ENCODE measurements at places on chromosomes 2 and 18.
A peak's percentile ranks its signal among the peaks of the same experiment; 100 is the strongest.

GRCh38 chr2:10504994-10505820 lies 57.1 kb upstream of the ODC1 start:
- no peak for DNase-seq

- no peak for DNase-seq
Observed at GRCh38 chr2:29766191-29766590, 155.2 kb downstream of the ALK start.

GRCh38 chr2:11750422-11750821 lies 4.0 kb downstream of the LPIN1 start:
- no peak for DNase-seq

- no peak for DNase-seq
Observed at GRCh38 chr2:675460-675859, 1.7 kb downstream of the TMEM18 start.

GRCh38 chr2:95270541-95271081 lies 3.6 kb upstream of the PROM2 start:
- DNase-seq = no peak

DNA sequence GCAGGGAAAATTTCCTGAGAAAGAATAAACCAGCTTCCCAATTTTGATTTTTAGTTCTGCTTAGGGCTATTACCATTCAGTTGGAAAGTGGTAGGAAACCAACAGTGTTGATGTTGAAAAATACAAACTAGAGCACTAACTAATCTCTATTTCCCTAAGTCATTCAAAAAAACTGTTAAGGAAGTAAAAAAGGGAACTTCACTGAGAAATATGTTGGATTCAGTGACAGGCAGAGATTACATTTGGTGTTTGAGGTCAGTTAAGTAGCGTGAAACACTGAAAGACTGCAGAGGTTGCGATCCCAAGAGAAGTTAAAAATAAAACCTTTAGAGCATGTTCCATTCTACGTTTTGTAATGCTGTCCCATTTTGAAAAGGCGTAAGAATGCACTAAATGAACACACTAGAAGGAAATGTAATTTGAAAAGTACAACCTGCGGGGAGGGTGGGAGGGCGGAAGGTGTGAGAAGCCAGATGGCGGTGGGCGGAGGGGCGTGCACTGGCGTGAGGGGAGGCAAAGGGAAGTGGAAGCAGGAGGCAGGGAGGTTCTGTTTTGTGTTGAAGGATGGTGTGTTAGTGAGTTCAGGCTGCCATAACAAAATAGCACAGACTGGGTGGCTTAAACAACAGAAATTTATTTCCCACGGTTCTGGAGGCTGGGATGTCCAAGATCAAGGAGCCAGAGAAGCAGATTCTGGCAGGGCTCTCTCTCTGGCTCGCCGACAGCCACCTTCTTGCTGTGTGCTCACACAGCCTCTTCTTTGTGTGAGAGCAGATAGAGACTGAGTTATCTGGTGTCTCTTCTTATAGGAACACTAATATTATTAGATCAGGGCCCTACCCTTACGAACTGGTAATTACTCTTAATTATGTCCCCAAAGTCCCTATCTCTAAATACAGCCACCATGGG lies 94.3 kb upstream of the KCTD1 start:
- no peak for DNase-seq

GRCh38 chr18:71784777-71785176 lies 759.4 kb downstream of the CBLN2 start:
- no peak for DNase-seq

DNA sequence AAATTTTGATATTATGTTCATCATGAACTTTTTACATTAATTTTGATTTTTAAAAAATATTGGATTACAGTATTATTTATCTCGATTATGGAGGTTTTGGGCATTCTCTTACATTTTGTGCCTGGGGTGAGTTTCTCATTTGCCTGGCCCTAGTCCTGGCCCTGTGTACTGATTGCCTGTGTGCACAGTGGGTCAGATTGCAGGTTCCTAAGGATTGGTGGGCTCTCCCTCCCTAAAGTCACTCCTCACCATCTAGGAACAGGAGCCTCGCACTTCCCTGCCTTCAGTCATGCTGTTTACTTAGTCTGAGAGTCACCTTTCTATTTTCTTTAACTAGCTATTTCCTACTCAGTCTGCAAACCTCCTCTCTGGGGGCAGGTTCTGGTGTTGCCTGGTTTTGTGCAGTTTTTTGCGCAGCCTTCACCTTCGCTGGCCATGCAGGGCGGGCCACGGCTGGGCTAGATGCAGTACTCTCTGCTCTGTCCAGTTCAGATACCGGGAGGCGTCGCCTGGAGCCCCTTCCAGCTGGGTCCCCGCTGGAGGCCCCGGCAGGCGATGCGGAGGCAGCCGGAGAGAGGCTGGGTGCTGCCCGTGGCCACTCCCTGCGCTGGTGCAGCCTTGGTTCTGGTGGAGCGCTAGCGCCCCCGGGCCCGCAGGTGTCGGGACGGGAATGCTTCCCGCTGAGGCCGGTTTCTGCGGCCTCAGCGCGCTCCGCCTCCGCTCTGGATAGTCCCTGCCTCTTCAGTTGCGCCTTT lies 23.3 kb upstream of the MC5R start:
- peak; percentile 10 for DNase-seq

- no peak for DNase-seq
Observed at GRCh38 chr2:136131484-136131960, 13.6 kb upstream of the CXCR4 start.

- no peak for DNase-seq
Observed at GRCh38 chr2:191625016-191625415, 52.9 kb upstream of the NABP1 start.

DNA sequence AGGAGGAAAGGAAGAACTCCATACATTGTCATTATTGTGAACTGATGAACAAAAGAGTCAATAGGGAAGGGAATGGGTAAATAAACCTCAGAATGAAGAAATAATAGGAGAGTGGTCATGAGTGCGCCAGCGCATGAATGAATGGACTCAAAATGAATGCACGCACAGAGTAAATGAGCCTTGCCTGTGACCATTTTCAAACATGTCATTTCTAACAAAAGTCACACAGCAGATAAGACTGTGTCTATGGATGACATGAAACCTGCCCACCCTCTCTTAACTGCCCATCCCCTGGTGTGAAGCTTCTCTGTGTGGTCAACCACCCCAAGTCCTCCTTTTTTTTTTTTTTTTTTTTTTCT lies 121.1 kb upstream of the TEX51 start:
- DNase-seq = no peak

DNA sequence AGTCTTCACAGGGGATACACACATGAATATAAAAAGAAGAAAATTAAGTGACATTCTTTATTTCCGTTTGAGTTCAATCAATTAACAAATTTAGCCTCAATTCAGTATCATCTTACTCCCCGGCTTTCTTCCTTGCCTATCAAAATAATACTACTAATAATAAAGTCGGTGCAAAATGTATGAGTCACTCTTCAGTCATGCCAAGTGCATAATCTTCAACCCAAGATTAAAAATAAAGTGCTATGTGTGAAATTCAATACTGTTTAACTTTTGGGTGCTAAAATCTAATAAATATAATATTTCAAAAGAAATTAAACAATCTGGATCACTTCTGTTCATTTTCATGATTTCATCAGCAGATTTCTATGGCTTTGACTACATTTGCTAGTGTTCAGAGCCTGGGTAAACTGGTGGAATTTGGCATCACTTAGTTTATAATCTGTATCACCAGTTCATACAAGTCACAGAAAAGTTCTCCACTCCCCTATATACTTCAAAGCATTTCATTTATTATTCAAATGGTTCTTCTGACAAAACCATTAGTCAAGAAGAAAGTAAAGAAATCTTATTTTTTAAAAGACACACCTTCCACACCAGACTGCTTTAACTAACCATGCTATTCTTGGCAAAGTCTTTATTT lies 183.6 kb downstream of the THADA start:
- no peak for DNase-seq

- no peak for DNase-seq
Observed at GRCh38 chr18:47050468-47050867, 15.0 kb upstream of the ELOA2 start.

DNA sequence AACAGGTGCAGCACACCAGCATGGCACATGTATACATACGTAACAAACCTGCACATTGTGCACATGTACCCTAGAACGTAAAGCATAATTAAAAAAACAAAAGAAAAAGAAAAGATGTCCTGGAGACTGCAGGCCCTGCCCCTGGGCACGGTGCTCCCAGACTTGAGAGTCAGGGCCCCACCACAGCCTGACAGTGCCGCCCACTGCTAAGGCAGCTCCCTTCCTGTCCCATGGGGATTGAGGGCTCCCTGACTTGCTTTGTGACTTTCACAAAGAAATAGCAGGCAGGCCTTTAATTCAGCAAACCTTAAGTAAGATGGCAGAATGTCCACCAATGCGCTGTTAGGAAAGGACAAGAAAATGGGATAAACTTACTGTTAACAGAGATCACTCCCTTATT lies 116.8 kb downstream of the NDUFA10 start:
- DNase-seq = no peak

DNA sequence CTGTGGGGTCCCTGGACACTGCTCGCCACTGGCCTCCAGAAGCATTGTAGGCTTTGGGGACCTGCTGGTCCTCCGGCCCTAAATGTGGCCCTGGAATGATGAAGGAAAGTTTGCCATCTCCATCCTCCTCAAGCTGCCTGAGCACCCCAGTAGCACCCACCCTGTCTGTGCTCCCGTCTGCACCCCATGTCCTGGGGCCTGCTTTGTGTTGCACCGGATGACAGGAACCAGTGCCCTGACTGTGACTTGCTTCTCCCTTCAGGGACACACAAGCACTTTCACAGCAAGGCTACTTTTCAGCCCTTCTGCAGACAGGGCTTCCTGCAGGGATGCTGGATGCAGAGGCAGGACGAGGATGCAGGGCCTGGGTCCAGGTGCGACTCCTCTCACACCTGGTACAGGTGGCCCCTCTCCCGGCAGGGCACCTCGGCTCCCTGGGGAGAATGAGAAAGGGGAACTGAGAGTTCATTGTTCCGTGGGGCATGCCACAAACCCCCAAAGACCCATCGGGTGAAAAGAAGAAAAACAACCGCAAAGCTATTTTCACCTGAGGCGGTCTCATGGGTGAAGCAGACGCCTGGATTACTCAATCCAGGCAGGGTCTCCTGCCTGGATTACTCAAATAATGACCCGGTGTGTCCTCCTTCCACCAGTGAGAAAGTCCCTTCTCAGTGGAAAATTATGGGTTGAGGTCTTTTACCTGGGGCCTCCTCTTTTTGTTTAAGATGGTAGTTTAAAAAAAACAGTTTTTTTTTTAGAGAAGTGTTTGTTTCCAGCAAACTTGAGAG lies 74.9 kb downstream of the LONRF2 start:
- no peak for DNase-seq

GRCh38 chr18:67540559-67540958 lies 24.0 kb upstream of the DSEL start:
- DNase-seq = no peak

DNA sequence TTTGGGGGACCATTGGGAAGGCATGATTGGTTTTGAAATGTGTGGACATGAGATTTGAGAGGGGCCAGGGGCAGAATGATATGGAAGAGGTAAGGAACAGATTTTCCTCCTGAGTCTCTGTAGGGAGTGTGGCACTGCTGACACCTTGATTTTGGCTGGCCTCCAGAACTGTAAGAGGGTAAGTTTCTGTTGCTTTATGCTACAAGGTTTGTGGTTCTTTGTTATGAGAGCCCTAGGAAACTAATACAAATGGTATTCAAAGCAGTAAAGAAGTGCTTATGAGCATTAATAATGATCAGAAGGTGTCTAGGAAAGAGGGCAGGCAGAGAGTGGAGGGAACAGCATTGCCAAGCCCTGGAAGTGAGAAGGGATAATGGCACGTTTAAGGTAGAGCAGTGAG lies 574.3 kb upstream of the NXPH2 start:
- no peak for DNase-seq

GRCh38 chr2:43724728-43725526 lies 48.7 kb upstream of the C1GALT1C1L start:
- DNase-seq = no peak

GRCh38 chr18:61551586-61551985 lies 218.4 kb downstream of the CDH20 start:
- DNase-seq = no peak

DNA sequence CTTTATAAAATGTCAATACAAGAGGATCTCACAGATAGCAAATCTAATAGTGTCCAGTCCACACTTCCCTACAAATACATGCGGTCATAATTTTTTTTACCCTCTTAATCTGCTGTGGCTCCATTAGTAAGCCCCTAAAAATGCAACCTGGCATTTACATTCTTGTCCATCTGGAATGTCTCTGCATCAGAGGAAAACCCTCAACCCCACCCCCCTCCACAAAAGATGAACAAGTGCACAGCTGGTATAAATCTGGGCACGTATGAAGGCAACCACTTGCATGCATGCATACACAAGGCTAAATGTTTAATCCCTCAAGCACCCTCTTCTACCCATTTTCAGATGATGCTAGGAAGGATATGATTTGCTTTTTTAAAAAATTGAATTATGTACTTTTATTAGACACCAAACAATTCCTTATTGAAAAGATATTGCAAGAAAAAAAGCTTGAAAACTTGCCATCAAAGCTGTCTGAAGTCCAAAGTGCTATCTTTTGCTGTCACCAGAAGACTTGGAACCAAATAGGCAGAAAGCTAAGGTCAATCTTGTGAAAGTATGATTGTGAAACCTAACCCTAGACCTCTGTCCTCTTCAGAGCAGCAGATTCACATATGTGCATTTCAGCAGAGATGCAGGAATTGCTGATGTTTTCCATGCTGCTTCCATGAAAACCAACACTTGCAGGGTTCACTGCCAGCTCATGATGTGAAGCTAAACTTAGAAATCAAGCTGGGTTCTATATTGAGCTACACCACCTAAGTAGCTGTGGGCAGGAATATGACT lies 39.0 kb downstream of the IRS1 start:
- DNase-seq = peak; percentile 18

DNA sequence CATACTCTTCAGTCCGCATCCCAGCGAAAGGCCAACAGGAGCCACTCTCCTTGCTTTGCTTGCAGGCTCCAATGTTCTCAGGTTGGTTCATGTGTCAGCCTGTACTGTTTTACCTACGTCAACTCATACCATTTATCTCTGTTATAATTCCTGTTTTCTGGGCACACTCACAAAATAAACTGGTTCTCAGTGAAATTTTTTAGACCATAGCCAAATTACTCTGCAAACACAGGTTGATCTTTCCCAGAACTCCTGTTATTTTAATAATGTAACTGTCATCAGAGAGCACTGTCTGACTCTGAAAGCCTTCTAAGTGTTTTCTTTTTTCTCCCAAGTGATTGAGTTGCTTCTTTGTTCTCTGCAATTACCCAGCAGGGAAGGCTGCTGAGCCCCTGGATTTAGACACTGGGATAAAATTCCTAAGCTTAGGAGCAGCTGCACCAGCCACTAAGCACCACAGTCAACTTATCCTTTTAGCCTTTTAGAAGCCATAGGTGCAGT lies 111.6 kb upstream of the PIEZO2 start:
- no peak for DNase-seq

DNA sequence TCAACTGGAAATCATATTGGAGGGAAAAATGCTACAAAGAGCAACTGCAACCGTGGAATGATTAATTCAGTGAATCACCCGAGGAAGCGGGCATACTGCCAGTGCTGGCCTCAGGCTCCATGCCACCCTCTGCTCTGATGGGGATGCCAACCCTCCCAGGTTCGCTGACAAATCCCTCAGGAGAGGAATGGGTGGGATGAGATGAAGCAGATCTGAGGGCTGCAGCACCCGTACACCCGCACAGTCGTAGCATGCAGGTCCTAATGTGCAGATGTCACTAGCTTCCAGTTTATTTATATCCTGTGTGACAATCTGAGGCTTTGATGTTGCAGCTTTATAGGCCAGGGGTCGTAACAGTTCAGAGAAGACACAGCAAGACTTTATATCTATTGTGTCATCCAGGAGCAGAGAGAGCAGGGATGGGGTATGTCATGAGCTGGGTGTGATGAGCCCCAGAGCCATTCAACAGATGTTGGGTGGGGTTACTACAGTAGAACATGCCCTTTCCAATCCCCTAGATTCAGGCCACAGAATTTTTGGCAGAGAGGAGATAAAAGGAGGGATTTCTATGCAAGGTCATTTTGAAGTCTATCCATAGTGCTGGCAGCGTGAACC lies 44.6 kb downstream of the DPP4 start:
- DNase-seq = peak; percentile 73

Measured in T1000 (cell line).